ENCODE measurements at places on chromosomes 5 and 9. TPM values are rescaled to one million over a fixed set of nuclear protein-coding genes. Genes with fewer than 3 reads are reported as not detected.

IFNA5 gene
- not detected for total RNA-seq

AGXT2 gene
- total RNA-seq: not detected

RLN2 gene
- not detected for total RNA-seq

TSSK1B gene
- total RNA-seq: not detected

NMUR2 gene
- not detected for total RNA-seq

NAIF1 gene
- 5.2 TPM for total RNA-seq

CEL gene
- total RNA-seq: 0.49 TPM
